Muscle of back (tissue), 13 donors: ENCODE measurements at places on chromosomes 4 and X.

DNA sequence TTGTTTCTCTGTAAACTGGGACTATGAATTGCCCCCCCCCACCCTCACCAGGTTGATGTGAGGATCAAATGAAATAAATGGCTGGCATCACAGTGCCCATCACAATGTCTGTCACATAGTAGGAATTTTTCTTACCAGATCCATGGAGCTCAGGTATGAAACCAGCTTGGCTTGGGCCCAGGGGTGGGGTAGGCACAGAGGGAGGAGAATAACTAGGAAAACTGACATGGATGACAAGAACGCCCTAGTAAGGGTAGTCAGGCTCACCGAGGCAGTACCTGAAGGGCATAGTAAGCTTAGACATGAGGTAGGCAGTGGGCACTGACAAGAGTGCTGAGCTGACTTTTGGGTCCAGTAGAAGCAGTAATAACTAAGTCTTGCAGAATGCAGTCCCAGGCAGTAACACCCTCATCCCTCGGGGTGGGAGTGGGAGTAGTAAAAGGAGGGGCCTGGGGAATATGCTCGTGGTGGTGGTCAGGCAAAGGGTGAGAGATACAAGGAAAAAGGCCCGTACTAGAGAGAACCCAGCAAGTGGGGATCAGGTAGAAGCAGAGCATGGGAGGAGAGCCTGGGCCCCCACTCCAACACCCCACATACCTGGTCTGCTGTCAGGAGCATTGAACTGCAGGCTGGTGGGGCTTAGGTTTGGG lies 155.9 kb upstream of the PJA1 start:
- DNase-seq, result no peak

DNA sequence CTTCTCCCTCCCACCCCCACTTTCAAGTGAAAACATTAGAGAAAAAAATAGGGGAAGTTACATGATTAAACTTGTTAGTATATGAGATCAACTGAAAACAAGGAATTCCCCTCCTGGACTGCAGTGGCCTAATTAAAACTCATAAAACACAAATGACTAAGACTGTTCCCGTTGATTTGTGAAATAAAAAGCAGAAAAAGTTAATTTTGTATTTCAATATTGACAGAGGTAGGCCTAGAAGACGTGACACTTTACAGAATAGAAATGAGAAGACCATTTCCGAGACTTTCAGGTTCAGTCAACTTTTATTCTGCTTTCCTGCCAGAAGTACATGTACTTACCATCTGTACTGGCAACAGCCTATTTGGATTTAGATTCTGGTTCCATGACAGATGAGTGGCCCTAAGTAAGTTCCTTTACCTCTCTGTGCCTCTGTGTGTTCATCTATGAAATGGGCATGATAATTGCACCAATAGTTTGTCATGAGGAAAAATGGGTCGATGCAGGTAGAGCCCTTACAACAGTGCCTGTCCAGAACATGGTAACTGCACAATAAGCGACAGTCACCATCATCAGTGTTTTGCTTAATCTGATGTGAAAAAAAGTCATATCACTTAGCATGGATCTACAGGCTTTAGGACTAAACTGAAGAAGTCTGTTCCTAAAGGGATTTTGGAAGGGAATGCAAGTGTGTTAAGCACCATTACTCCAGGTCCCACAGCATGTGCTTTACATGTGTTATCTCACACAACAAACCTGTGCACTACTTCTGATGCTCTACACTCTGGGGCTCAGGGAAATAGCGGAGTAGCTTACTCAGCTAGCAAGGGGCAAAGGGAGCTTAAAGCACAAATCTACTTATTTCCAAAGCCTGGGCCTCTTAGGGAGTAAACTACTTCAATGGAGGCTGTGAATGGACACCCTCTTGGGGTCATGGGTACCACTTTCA lies 562.3 kb upstream of the DIPK2B start:
- no peak for DNase-seq

DNA sequence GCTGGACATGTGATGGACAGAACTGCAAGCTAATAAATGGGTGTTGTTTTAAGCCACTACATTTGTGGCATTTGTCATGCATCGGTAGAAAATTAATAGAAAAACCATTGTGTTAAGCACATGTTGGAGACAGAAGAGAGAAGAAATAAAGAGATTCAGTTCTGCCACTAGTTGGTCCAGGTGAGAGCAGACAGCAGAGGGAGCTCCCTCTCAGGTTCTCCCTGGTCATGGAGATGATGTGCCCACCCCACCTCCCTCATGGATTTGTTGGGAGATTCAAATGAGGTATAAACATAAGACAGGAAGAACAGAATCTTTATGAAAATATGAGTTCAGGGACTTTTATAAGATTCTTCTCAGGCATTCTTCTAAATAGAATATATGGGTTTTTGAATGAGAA lies 36.8 kb upstream of the OCIAD2 start:
- DNase-seq, result no peak

- no peak for DNase-seq
Observed at GRCh38 chrX:77442728-77443127, 4.5 kb upstream of the FGF16 start.

- no peak for DNase-seq
Observed at GRCh38 chr4:169246279-169246678, 24.5 kb downstream of the SH3RF1 start.

DNA sequence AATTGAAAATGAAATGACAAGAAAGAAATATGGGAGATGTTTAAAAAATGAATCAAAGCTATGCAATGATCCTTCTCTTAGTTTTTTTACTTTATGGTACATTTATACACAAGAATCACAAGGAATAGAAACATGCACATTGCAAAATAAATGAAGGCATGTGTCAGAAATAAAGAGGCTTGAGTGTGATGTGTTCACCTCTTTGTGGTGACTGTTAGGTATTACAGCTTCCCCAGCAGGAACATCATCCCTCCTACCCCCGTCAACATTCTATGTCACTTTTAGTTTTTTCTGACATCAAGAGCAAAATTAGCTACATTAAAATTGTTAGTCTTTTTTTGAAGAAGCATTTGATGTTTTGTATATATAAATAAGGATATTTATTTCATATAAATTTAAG lies 214.8 kb downstream of the SLC4A4 start:
- peak; percentile 26 for DNase-seq

- no peak for DNase-seq
Observed at GRCh38 chr4:156576946-156577345, 394.7 kb downstream of the PDGFC start.

DNA sequence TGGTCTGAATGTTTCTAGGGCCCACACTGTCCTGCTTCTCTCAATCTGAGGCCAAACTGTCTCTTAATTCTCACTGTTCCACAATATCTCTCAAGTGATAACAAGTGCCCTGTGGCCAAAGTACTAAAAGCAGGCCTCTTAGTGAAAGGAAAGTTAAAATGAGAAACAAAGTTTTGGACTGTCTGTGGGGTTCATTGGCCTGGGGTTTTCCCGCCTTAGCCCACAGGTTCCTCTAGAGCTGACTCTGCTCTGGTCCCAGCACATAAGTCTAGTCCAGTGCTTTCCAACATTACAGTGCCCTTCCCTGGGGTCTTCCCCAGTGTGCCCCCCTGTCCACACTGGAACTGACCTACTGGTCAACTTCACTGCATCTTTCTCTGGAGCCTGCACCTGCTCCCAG lies 6.3 kb downstream of the MAGEB1 start:
- no peak for DNase-seq

GRCh38 chr4:181503687-181504390 lies 739.4 kb upstream of the TENM3 start:
- no peak for DNase-seq

DNA sequence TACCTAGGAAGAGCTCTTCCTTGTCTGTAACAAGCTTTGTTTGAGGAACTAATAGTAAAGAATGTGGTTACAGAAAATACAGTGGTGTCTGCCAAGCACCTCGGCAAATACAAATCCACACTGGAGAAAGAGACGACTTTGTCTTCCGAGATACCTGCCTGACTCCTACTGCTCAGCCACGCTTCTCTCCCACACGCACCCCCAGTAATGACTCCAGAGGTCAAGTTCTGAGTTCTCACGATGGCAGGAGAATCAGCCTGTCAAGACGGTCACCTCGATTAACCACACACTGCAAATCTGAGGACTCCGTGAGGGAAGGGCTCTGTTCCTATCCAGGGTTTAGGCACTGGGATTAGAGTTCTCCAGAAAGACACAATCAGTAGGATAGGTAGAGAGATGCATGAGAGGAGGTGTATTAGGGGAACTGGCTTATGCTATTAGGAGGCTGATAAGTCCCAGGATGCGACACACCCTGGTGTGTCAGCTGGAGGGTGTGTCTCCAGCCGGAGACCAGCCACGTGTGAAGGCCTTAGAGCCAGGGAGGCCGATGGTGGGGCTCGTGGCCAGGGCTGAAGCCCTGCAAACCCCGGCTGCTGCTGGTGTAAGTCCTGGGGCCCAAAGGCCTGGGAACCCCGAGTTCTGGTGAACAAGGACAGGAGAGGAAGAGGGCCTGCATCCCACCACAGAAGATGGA lies 8.4 kb upstream of the TRIML2 start:
- DNase-seq, result no peak

- no peak for DNase-seq
Observed at GRCh38 chrX:138771047-138771446, 59.5 kb upstream of the FGF13 start.

- no peak for DNase-seq
Observed at GRCh38 chr4:98794565-98795205, 134.2 kb downstream of the EIF4E start.

GRCh38 chr4:122583906-122584305 lies 37.0 kb downstream of the IL21 start:
- no peak for DNase-seq

DNA sequence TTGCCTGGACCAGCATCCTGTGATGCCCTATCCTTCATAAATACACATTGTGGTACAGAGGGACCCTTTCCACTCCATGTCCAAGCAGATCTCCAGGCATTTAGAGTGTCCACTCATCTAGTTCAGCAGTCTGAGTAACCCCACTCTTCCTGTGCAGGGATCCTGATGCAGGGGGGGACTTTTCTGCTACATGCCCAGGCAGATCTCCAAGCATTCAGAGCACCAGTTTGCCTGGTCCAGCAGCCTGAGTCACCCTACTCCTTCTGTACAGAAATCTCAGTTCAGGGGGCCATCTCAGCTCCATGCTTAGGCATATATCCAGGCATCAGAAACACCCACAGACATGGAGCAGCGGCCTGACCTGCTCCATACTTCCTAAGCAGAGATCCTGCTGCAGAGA lies 1089.8 kb downstream of the FAT4 start:
- no peak for DNase-seq

- peak; percentile 81 for DNase-seq
Observed at GRCh38 chr4:147546349-147546748, 65.5 kb downstream of the EDNRA start.

GRCh38 chr4:1003271-1004070 lies 8.0 kb upstream of the FGFRL1 start:
- no peak for DNase-seq

DNA sequence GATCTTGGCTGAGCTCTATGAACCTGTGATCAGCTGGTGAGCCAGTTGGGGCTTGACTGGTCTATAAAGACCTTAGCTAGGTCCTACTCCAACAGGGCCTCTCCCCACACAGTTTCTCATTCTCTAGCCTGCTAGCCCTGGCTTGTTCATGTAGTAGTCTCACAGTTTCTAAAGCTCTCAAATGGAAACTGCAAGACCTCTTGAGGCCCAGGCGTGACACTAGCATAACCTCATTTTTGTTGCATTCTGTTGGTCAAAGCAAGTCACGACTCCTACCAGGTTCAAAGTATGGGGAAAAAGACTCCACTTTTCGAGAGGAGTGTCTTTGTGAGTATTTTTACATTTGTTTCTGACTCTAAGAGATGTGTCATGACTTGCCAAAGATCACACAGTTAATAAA lies 50.9 kb downstream of the CEP44 start:
- no peak for DNase-seq

- DNase-seq, result no peak
Observed at GRCh38 chrX:51855698-51856097, 37.7 kb upstream of the MAGED1 start.

GRCh38 chrX:83508526-83509253 lies 600 bp downstream of the POU3F4 start:
- DNase-seq, result peak; percentile 9

DNA sequence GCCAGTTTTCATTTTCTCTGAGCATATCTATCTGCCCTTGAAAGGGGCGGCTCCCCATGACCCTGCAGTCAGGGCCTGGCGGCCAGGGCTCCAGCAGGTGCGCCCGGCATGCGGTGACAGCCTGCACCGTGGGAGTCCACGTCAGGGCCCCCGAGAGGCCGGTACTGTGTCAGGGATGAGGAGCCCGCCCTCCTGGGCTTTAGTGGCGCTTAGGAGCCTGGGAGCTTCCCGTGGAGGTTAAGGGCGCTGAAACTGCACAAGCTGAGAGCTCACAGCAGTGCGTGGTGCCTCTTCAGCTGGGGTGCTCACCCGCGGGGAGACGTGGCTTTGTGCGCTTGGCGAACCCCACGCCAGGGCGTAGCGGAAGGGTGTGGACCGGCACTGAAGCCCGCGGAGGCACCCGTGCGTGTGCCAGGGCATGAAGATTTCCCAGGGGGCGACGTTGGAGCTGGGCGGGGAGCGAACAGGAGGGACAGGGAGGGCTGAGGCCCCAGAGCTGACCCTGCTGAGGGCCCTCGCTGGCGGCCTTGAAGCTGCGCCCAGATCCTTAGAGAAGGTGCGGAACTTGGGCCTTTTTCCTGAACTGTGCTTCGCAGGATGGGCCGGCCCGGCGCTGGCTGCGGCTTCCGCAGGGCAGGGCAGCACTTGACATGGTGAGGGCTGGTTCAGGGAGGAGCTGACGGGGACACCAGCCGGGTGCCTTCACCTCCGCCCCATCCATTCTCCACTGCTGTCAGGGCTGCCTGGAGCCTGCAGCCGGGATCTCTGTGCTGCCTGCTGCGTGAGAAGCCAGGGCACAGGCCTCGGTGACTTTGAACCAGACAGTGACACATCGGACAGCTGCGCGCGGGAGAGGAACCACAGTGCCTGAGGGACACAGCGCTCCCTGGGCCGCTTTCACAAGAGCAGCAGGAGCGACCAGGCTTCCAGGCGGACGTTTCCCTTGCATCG lies 32.9 kb downstream of the HTT-AS start:
- DNase-seq, result peak; percentile 53

DNA sequence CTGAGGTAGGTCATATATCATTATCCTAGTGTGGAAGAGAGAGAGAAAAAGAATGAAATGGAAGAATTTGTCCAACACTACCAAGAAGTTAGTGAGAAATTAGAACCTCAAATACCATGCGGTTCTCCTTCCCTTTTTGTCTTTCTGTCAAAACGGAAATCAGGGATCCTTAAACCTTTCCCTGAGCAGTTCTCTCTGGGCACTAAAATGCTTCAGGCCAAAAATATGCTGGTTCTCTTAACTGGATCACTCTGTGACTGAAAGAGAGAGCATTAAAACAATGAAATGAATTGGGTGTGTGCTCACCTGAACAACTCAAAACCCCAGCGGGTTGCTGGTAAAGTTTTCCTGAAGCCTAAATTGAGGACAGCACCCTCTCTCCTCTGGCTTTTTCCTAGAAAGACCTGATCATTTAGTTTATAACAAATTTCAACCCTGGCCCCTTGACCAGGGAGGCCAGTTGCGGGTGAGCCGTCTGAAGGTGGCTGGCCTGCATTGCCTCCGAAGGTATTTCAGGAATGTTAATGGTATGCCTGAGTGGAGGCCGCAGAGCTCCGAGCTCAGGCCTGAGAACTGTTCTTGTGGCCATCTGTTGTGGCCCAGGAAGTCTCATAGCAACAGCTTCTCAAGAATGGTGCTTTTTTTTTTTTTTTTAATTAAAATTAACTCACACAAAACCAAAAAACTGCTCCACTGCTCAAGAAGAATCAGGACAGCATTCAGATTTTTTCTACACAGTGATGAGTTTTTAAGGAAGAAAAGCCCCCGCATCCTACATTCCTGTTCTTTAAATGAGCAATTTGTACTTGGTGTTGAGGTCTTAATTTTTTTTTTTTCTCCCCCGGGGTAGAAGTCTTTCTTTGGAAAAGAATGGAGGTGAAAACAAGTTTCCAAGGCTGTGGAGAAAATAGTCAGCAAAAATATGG lies 155.1 kb downstream of the SHROOM3 start:
- peak; percentile 76 for DNase-seq

- no peak for DNase-seq
Observed at GRCh38 chr4:26252349-26253025, 68.3 kb upstream of the RBPJ start.
